ENCODE measurements at places on chromosomes 3 and 15.

- DNase-seq = no peak
These were observed 281.6 kb downstream of the PLCL2 start for GRCh38 chr3:17166369-17166768.

GRCh38 chr3:100796556-100796955, 87.3 kb downstream of the TFG start:
- no peak for DNase-seq

- DNase-seq = no peak
These were observed 18.0 kb upstream of the CEP152 start for GRCh38 chr15:48828906-48829305.

DNA sequence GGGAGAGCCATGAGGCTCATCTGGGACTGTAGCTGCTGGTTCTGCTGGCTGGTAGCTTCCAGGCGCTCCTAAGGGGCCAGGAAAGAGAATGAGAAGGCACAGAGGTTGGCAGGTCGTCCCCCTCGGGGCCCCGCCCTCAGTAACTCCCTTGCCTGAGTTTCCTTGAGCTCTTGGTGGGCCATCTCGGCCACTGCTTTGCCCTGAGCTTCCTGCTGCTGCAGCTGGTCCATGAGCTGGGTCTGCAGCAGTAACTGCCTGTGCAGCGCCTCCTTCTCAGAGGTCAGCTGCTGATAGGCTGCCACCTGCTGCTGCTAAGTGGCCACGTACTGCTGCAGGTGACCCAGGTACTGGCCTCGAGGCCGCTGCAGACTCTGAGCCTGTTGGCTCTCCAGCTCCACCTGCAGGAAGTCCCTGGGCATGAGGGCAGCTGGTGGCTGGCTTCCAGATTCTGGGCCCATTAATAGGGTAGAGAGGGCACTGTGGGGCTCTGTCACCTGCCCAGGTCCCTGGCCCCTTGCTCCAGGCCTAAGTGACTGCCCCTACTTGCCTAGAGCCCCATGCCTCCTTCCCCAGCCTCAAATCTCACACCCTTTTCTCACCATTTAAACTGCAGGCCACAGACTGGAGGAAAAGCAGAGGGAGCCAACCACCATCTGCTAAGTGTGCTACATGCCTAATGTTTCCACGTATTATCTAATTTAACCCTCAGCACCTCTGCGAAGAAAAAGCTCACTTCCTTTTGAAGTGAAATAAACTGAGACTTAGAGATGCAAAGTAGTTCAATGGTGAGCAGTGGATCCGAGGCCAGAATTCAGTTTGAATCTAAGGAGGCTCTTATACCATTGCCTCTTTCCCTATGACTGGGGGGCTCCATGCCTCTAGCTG, 10.8 kb upstream of the VPS33B start:
- no peak for DNase-seq

GRCh38 chr3:67685499-67685898, 31.1 kb upstream of the SUCLG2 start:
- no peak for DNase-seq

DNA sequence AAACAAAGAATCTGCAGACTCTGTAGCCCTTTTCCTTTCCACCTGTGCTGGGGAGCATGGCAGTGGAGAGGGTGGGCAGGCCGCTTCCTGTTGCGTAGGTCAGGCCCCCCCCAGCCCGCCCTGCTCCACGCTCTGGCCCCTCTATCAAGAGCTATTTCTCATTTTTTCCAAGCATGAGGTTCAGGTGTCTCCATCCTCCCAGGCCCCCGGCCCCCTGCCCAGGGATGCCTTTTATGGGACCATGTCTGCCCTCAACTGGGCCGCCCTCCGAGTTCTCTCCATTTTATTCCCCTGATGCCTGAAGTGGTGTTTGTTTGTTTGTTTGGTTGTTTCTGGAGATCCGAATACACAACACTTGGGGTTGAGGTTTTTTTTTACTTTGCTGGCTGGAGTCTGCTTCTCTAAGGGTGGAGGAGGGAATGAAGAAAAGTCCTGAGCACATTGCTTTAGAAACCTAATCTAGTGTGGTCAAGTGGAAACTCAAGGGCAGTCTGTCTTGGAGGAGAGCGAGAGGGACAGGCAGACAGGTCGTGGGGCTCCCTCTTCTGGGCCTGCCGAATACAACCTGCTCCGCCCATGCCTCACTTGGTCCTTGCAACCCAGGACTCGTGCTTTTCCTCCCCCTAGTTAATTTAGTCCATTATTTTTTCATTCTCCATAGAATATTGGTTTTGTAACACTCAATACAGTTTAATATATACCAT, 176.5 kb upstream of the LYSMD4 start:
- DNase-seq = no peak

GRCh38 chr3:11437506-11437905, 165.3 kb downstream of the ATG7 start:
- no peak for DNase-seq

DNA sequence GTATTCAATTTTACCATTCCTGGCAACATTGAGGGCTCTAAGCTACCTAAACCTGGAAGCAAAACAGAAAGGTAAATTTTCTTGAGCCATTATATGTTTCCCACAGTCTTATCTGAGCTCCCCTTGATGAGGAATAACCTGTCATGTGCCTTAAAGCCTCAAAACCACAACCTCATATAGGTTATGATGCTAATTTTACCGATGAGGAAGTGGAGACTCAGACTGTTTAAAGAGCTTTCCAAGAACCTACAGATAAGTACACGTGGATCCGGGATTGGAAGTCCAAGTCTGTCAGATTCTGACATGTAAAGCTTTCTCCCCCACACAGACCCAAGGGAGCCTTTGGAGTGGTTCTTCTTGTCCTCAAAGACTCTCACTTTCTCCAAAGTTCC, 140.5 kb downstream of the SEMA6D start:
- no peak for DNase-seq

DNA sequence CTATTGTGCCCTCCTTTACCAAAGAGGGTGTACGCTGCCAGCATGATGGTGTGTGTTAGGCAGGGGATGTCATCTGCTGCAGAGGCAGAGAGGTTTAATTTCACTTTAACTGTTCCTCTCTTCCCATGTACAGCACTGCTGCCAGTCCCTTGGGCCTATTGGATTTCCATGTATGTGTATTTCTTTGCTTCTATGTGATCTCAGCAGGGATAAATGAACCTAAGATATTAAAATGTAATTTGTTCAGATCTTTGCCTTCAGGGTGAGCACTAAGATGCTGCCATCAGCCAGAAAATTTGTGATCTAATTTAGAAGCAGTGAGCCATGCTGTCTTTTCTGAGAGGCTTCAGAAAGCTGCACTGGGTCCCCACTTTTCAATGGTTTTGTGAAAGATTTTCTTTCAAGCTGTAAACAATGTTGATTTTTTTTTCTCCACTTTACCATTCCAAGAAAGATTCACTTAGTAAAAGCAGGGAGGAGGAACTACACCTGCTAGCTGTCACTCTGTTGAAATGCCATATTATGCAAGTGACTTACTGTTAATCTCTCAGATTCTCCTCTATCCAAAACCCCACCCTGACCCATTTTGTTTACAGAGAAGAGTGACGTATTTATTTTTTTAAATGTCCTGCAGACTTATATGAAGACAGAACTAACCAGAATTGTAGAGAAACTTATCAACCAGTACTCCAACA, 261.9 kb downstream of the TBL1XR1 start:
- DNase-seq = peak; percentile 94

GRCh38 chr15:60563539-60564404, 84.8 kb upstream of the ICE2 start:
- DNase-seq = no peak

DNA sequence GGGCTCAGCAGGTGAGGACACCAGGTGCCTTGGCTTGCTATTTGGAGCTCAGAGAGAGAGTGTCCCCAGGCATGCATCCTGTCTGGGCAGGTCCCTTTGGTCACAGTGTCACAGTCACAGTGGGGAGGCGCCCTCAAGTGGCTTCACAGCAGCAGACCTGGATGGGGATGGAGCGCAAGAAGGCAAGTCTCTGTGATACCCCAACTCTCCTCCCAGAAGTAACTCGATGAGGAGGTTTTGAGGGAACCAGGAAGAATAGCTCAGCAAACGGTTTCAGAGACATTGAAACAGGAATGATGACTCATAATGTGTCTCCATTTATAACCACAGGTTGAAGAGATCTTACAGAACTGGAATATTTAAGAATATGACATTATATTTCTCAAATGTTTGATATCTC, 66.5 kb upstream of the SH3GL3 start:
- DNase-seq = no peak

DNA sequence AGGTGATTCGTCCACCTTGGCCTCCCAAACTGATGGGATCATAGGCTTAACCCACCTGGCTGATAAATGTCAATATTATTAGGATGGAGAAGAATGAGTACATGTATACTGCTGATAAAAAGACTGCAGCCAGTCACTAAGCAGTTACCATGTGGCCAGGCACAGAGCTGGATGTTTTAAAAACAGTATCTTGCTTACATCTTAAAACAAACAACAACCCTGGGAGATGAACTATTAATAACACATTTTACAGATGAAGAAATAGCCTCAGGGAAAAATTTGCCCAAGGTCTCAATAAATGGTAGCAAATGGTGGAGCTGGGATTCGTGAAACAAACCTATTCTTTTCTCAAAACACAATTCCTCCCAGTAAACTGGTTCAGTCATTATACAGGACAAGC, 18.1 kb downstream of the IL17RD start:
- DNase-seq = no peak

GRCh38 chr15:67241132-67241855, 13.2 kb downstream of the AAGAB start:
- no peak for DNase-seq

DNA sequence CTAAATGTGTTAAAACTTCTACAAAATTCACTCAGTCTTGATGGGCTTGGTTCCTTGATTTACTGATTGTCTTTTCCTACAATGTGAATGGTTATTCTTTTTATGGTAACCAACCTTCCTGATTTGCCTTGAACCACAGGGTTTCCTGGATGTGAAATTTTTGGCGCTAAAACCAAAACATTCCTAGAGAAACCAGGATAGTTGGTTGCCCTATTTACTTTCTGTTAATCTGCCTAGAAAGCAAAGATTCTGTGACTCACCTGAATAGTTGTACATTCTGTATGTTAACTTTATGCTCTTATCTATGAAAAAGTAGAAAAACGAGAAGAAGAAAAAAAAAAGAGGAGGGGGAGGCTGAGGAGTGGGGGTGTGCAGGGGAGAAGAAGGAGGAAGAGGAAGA, 23.2 kb upstream of the RBP2 start:
- DNase-seq = no peak

DNA sequence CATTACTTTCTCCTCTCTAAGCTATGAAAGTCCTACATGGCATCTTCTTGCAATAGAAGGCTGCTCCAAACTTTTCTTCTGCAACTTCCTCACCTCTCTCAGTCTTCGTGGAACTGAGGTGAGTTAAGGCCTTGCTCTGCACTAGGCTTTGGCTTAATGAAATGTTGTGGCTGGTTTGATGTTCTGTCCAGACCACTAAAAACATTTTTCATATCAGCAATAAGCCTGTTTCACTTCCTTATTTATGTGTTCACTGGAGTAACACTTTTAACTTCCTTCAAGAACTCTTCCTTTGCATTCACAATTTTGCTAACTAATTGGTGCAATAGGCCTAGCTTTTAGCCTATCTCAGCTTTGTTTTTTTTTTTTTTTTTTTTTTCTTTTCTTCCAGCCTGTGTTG, 335.3 kb upstream of the NECTIN3 start:
- DNase-seq = no peak

GRCh38 chr3:102394517-102394916, 40.3 kb upstream of the ZPLD1 start:
- no peak for DNase-seq

DNA sequence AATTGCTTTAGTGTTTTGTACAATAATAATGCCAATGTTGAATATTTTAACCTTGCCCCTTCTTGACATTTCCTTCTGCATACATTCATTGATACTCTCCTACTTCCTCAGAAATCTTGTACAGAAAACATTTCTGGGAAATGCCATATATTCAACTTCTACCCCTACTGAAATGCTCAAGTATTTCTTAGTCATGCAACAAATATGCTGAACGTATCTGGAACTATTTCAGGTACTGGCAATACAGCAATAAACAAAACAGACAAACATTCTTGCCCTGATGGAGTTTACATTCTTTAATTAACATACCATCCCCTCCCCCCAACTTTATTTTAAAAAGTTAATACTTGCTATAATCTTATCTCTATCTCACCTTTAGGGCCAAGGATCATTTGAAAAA, 147.2 kb downstream of the STAG1 start:
- DNase-seq = no peak

GRCh38 chr3:11810276-11810675, 36.4 kb downstream of the TAMM41 start:
- no peak for DNase-seq
